ENCODE measurements at places on chromosomes 16 and 17. TPM values are rescaled to one million over a fixed set of nuclear protein-coding genes. Genes with fewer than 3 reads are reported as not detected.

DNA sequence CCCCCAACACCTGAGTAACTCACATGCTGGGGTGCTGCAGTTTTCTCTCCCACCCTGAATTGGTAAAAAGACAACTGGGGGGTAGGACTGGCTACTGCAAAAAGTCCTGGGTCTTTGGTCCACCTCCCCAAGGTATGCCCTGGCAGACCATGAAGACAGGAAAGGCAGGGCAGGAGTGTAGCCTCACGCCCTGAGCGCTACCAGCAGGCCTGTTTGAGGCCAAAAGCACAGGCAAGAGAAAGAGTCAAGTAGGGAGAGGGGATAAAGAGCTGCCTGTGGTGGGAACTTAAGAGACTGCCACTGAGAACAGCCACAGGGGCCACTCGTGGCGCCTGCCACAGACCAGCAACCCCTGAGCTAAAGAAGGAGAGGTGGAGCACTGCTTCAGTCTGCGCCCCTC, 13.8 kb downstream of the PSMB3 start:
- no peak for DNase-seq

- no peak for DNase-seq
Observed at GRCh38 chr17:51797150-51797549, 361.4 kb downstream of the CA10 start.

DNA sequence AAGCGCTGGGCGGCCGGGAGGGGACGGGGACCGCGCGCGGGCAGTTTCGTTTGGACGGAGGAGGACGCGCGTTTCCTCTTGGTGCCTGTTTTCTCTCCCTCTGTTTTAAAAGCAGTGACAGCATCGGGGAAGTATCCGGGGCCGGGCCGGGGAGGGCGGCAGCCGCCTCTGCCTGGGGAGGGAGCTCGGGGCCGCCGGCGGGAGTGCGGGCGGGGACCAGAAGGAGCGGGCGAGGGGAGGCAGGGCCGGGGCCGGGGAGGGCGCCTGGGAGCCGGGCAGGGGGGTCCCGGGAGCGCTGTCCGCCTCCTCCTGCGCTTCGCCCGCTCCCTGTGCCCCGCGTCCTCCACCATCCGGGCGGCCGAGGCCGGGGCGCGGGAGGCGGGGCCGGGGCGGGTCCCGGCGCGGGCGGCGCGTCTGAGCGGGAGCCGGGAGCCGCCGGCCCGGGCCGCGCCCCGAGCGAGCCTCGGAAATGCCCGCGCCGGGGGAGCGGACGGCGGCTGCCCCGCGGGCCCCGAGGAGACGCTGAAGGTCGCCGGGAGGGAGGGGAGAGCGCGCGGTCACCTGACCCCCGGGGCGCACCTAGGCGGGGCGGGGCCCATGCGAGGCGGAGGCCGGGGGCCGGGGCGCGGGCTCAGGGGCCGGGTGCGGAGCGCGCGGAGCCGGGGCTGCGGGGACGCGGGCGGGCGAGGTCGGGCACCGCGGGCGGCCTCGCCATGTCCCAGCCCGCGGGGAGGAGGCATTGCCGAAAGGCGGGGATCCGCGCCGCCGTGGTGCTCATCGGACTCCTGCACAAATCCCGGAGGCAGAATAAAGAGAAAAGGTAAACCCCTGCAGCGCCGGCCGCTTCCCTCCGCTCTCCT, 57.3 kb downstream of the RAP1GAP2 start:
- peak; percentile 58 for DNase-seq

- DNase-seq = no peak
Observed at GRCh38 chr16:77677129-77677528, 45.2 kb upstream of the NUDT7 start.

- DNase-seq = no peak
Observed at GRCh38 chr16:79093554-79093967, 507.0 kb downstream of the MAF start.

DNA sequence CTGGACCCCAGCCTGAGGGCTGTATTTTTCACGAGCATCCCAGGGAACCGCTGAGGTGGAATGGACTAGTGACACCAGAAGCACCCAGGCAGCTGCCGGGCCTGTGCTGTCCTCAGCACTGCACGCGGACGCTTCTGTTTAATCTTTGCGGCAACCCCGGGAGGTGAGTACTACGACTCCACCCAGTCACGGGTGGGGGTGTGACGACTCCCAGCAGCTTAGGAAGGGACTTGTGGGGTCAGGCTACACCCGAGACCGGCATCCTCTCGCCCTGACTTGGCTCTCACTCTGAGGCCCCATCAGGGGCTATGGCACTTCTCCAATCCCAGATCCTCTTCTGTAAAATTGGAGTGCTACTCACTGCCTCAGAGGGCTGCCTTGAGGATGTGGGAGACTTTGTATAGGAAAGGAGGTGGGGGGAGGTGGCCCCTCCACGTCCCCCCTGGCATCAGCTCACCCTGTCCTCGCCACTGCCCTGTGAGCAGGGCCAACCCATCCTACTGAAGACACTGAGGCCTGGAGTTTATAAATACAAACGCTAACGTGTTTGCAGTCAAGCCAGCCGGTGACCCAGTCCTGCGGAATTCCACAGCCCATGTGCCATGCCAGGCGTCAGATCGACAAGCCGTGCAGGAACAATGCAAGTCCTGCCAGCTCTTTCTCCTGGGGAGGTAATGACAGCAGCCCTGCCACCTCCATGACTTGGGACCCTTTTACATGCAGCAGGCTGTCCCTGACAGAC, 44.4 kb downstream of the PPL start:
- peak; percentile 38 for DNase-seq

GRCh38 chr16:57884655-57885133, 82.4 kb upstream of the KIFC3 start:
- DNase-seq = peak; percentile 38

DNA sequence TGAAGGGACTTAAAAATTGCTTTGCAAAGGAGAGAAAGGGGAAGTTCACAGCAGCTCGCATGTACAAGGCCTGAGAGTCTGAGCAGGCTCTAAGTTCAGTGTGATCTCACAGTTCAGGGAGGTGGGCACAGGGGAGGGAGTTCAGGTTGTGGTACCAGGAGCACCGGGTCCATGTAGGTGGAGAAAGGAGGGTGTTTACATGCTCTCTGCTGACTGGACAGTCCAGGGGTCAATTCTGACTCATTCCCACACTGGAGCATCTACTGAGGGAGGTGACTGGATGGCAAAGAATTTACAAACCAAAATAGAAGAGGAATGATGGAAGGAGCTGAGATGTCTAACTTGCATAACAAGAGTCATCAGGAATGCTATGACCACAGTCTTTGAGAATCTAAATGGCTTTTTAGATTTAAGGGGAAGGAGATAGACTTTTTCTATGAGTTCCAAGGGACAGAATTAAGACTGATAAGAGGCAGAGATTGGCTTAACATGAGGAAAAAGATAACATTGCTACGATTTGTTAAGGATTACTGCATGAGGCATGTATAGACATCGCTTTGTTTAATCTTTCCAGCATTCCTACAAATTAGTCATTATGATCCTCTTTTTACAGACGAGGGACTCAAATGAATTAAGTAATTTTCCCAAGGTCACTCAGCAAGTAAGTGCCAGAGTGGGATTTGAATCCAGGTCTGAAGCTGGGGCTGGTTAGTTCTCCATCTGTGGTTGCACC, 29.9 kb downstream of the MIS12 start:
- DNase-seq = no peak

Gene SEPTIN12
- total RNA-seq = 0.96 TPM

DNA sequence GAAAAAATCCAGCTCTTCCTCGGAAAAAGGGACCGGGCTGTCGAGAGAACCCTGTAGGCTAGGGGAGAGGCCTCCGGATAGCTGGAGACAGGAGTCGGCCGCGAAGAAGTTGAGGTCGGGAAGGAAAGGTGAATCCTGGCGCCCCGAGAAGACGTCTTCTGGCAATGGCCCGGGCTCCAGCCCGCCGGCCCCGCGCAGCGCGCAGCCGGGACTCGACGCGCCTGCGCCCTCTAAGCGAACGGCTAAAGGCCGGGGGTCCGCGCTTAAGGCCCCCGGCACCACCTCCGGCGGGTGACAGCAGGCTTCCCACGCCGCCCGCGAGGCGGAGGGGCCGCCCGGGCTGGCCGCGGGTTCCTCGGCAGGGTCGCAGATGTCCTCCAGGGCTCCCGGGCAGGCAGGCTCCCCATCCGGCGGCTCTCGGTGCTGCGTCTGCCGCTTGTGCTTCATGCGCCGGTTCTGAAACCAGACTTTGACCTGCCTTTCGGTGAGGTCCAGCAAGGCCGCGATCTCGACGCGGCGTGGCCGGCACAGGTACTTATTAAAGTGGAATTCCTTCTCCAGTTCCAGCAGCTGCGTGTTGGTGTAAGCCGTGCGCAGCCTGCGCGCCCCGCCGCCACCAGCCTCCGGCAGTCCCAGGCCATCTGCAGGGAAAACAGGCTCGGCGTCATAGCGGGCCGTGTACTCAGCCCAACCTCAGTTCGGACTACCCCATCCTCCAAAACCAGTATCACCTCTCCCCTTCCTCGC, 1.6 kb downstream of the HOXB2 start:
- peak; percentile 75 for DNase-seq

Gene PRR35
- not detected for total RNA-seq

- DNase-seq = no peak
Observed at GRCh38 chr16:23334457-23334853, 32.4 kb downstream of the SCNN1B start.

GRCh38 chr17:40320756-40321523, 12.0 kb downstream of the RARA start:
- DNase-seq = no peak

GRCh38 chr17:11990363-11990983, 6.8 kb downstream of the ZNF18 start:
- DNase-seq = no peak

DNA sequence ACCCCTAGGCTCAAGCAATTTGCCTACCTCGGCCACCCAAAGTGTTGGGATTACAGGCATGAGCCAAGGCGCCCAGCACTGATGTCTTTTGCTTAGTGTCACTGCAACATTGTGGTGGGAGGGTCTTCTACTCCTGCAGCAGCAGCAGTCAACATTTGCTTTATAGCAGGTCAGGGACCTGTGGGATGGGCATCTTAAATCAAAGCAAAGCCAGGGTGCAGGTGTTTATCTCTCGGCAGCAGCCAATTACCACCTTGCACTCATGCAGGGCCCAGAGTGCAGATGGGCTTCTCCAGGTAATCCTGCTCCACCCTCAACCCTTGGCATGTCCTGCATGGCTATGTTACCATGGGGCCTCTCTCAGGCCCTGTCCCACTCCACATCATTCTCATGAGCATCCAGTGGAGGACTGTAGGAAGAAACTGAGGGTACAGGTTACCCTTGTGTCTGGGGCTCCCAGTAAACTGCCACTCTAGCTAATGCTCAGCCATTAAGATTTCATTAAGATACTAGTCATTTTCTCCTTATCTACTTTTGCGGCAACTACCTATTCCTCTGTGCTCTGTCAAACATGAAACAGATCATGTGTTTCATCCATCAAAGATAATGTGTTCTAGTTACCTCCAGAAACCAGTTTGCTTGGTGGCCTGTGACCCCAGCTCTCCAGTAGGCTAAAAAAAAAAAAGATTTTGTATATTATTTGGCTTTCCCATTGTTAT, 16.8 kb downstream of the ADGRG5 start:
- DNase-seq = no peak

Gene CCDC78
- 18.9 TPM for total RNA-seq

- peak; percentile 21 for DNase-seq
Observed at GRCh38 chr16:1744338-1744840, 27.0 kb downstream of the NME3 start.

Gene JUP
- total RNA-seq = 252 TPM

Gene CDC27
- total RNA-seq = 94.6 TPM

DNA sequence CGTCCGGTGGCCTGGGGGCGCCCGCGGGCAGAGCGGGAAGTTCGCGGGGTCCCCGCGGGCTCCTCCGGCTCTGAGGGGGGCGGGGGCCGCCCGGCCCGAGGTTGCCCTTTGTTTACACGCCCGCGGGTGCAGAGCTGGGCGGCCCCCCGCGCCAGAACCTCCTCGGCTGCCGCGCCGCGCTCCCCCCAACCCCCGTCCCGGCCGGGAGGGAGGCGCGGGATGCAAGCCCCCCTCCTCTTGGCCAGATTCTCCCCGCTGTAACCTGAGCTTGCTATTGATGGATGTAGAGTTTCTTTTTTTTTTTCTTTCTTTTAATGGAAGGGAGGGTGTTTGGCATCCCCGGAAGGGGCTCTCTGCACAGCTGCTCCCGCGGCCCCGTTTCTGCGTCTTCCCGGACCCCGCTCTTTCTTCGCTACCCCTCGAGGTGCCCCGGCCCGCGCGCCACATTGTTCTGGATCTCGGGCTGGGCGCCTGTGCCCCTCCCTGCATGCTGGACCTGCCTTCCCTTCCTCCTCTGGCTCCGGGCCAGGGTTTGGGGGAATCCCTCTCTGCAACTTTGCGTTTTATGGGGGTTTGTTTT, 646 bp downstream of the CBX2 start:
- peak; percentile 60 for DNase-seq

DNA sequence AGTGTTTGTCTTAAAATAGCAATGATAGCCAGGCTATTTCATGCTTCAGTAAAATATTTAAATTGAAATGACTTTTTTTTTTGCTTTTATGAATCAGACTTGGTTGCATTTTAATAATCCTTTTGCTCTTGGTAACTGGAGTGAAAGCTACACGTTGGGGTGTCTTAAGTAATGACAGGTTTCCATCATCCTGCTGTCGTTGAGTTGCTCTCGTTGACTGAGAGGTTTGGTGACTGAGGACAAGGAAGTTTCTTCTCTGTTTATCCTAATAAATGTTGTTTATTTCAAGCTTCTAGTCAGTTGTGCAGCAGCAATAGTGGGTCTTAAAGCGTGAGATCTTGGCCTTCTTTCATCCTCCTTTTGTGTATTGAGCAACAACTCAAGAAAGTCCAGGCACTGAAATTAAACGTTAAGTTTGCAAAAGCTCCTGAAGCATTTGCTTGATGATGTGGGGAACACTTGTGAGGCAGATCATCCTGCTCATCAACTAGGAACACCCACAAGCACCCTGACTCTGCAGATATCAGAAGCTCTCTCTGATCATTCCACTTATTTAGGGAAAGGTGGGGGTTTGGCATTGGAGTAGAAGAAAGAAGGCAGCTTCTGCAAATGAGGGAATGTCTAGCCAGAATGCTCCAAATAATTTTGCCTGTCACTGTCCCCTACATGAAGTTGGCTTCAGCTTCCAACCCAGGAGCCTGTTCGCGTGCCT, 179.1 kb downstream of the RBFOX1 start:
- no peak for DNase-seq

Gene BFAR
- 70.7 TPM for total RNA-seq

Gene CD300A
- total RNA-seq = 0.25 TPM

Gene CALB2
- total RNA-seq = 0.39 TPM

GRCh38 chr16:50655558-50656055, 25.5 kb downstream of the SNX20 start:
- DNase-seq = no peak

Gene TMEM132E
- total RNA-seq = 93.6 TPM

DNA sequence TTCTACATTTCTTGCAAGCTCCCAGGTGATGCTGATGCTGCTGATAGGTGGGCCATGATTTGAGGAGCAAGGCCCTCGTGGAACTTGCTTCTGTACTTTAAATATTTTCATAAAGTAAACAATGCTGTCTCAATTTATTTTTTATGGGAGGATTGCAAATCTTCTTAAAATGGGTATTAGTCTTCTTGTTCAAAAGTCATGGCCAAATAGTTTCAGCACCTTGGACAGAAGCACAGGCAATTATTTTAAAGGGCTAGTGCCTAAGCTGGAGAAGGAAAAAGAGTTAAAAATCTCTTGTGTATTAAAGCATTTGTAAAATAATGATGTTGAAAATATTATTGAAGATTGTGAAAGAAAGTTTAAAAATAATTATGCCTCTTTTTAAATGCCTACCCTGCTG, 50.5 kb downstream of the GPR139 start:
- DNase-seq = no peak

Gene UMOD
- not detected for total RNA-seq
